ENCODE measurements at places on chromosomes 12 and 14. TPM values are rescaled to one million over a fixed set of nuclear protein-coding genes. Genes with fewer than 3 reads are reported as not detected.

GRCh38 chr12:18737819-18738218 lies at the start of the genes CAPZA3 and PLCZ1:
Gene CAPZA3, plus strand, starts transcription at chr12:18738119. Its CDS starts 150 bp downstream, at chr12:18738269.
Gene PLCZ1, minus strand, starts transcription at chr12:18738012. Its CDS starts 641 bp downstream, at chr12:18737371.
- DNase-seq: no peak

DNA sequence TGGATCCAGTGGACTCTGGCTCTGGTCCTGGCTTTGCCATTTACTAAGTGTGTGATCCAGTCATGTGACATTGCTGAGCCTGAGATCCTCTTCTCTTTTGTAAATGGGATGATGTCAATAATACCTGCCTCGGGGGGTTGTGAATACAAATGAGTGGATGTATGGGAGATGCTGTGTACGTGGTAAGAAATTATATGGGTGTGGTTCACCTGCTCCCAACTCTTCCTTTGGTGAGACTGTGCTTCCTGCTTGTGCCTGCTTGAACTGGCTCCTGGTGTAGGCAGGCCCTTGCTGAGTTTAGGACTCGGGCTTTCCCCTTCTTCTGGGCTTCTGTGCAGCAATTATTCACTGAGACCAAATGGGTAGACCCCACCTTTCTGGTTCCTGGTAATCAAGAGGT lies 189.5 kb upstream of the FRMD6 start:
- no peak for DNase-seq

Gene DPPA3
- total RNA-seq: not detected

DNA sequence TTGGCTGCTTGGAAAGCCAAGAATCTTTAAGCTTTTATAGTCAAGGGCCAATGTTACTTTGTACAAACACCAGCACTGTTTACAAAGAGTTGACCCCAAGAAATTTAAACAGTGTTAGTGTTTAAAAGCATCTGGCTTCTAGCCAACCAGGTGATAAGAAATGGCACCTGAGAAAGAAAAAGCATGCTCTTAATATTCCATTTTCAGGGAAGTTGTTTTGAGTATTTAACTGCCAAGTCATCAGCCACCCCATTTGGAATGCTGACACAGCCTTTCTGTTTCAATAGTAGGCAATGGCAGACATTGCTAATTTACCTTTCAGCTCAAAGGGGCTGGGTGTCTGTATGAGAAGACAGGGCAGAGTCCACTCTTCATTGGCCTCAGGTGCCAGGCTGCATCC lies 3.7 kb upstream of the SLC35F4 start:
- DNase-seq: no peak

Gene VPS33A
- 20.3 TPM for total RNA-seq

DNA sequence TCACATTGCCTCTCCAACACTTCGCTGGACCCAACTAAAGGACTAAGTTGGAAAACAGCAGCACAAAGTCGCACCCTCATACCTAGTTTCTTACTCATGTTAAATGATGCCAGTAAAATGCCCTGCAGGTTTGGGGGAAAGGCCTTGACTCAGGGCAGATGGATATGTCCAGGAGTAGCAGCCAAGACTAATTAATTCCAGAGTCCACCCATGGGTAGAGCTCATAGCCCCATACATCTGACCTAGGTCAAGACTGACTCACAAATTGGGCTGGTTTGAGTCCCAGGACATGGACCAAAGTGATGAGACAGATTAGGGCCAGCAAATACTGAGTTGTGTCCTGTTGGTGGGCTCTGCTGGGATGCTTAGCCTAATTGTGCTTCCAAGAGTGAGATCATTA lies 224.0 kb upstream of the BTG1 start:
- DNase-seq: no peak

Gene LTA4H
- 76.7 TPM for total RNA-seq

Gene DAO
- not detected for total RNA-seq

DNA sequence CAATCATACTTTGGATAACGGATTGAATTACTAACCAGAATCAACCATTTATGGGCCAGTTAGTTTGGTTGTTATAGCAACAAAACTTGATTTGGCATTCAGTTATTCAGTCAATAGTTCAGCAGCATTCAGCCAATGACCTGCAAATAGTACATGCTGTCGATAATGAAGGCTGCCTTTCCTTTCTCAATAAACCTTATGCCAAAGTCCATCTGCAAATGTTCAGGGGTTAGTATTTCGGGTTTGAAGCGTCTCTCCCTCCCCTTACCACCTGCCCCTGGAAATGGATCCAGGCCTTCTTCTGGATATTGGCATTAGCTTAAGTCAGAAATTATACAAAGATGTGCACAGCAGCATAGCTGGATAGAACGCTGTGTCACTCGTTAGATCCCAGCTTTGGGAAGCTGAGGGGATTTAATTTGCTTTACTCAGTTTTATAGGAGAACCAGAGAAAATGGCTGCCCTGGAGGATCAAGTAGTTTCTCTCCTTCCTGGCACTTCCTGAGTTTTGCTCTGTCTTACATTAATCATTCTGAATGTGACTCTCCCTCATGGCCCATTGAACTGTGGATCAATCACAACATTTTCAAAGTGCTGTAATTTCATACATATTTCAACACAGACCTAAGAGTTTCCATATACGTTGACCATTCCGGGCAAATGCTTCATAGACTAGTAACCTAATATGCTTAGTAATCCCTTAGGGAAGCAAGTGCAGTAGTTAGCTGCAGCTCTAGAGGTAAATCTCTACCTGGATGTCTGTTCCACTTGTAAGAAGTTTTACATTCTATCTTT lies 46.7 kb upstream of the PTPRR start:
- no peak for DNase-seq

- peak; percentile 39 for DNase-seq
Measured at GRCh38 chr14:77782202-77782601, 17.7 kb upstream of the ADCK1 start.

DNA sequence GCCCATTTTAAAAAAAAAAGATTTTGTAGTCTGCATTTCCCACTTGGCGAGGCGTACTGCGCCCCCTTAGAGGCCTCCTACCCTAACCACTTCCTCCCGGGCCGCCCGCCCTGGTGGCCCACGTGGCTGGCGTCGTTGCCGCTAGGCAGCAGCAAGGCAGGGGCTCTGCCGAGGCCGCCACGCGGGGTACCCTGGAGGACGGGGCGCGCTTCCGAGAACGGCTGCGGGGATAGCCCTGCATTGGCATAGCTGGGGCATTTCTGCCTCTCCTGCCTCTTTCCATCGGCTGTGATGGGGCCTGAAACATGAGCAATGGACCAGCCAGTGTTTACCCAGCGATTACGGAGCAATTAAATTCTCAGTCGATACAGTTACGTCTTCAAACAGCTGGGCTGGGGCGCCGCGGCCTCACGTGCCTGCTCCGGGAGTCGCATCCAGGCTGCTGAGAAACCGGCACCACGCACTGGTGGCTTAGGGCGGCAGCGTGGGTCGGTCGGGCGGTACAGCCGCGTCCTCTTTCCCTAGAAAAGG lies 38.0 kb downstream of the IQSEC3 start:
- no peak for DNase-seq

DNA sequence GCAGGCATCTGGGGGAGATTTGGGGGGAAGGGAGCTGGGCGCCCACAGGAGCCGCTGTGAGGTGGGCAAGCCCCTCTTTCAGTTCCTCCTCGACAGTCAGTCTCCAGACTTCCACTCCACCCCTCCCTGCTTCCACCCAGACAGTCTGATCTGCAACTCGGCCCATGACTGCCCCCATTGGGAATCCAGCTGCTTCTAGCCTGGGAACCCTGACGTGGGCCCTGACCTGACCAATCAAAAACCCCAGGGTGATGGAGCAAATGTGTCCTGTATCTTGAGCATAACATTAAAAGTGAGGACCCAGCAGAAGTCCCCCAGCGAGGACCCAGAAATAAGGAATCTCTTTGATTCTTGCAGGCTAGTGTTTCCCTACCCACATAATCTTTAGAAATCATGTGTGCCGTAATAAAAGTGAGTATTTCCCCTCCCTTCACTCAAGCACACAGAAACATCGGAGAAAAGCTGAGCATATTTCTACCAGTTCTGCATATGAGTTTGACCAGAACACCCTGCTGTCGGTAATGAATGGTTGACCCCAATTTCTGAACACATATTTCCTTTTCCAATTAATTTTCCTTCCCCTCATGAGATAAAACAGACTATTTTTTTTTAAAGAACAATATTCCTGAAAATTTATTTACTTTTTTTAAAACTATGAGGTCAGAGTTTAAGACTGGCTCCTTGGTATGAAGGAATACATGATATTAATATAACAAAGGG lies 6.4 kb downstream of the SSH1 start:
- DNase-seq: peak; percentile 91

Data from IMR-90 (cell line).